ENCODE measurements at places on chromosomes 11 and 22.

DNA sequence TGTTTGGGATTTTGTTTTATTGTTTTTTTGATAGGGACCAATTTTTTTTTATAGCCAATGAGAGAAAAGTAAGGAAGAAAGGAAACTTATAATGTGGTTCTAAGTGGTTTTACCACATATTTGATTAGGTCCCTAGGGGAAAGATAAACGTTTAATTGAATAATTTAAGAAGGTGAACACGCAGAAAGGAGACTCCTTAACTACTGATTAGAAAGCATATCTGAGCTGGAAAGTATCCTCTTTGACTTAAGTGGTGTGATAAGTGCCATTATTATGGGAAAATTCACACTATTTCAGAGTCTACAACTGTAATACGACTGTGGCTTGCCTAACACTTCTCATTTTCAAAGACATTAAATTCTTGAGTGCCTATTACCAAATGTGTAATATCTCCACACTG lies 106.5 kb upstream of the GRAMD1B start:
- no peak for DNase-seq

DNA sequence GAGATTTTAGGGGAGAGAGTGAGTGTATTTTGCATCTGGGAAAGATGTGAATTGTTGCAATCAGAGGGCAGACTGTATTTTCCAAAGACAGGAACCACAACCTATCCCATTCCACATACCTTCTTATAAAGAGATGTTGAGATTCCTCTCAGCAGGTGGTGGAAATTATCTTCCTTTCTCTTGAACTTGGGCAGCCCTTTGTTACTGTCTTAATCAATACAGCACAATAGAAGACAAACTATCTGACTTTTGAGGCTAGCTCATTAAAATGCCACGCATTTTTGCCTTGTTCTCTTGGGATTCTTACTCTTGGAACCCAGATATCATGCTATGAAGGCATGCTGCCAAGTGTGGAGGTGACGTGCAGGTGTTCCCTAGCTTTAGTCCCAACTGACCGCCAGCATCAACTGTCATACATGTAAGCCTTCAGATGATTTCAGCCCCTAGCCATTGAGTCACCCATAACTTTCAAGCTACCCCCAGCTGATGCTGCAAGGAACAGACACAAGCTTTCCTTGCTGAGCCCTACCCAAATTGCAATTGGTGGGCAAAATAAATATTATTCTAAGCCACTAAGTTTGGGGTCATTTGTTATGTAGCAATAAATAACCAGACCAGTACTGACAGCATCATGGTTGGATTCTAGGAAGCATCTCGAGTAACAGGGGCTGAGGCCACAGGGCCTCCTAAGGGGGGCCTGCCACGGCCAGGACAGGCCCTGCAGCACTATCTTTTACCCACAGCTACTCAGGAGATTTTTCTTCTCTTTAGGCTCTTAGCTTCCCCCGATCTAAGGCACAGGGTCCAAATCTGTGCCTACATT lies 63.0 kb downstream of the RPL27A start:
- no peak for DNase-seq

- peak; percentile 39 for DNase-seq
Measured at GRCh38 chr11:15101072-15101709, 13.5 kb upstream of the INSC start.

- DNase-seq, result no peak
Measured at GRCh38 chr11:90784241-90784814, 561.5 kb upstream of the CHORDC1 start.

DNA sequence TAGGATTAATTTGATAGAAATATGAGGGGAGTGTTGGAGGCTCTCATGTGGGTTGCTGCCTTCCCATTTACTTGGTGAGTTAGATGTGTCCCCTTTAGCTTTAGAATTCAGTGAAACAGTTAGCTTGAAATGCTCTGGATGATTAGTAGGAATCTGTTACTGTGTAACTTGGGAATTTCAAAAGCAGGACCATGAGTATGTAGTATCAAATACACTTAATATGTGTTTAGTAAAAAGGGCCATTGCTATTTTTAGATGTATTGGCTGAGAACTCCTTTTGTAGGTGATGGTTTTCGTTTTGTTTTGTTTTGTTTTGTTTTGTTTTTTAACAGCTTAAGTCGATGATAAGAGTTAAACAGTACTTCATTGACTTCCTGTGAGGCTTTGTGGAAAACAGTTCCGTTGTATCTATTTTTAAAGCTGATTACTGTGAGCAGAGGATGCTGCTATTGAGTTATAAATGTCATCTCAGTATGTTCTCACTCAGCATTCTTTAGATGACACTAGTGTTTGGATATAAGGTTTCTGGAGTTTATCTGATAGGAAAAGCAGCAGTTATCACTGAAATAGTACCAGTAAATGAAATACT lies 53.5 kb downstream of the MCAM start:
- no peak for DNase-seq

Measured in activated T-cell treated with anti-CD3 and anti-CD28 coated beads for 48 hours (primary cell).